Myometrial cell (primary cell): ENCODE measurements at places on chromosomes 3 and 15. TPM values are rescaled to one million over a fixed set of nuclear protein-coding genes. Genes with fewer than 3 reads are reported as not detected.

HIGD2B gene
- not detected in 2 replicates for total RNA-seq

MASP1 gene
- 51.3 and 52.5 TPM in 2 replicates for total RNA-seq

CELSR3 gene
- total RNA-seq, result 0.86 and 1.4 TPM in 2 replicates

MKRN2OS gene
- not detected in 2 replicates for total RNA-seq

RTP3 gene
- total RNA-seq, result not detected in 2 replicates

ALDH1A3 gene
- 13.3 and 23.4 TPM in 2 replicates for total RNA-seq

FAM81A gene
- 0.29 and 1.2 TPM in 2 replicates for total RNA-seq

CCDC13 gene
- total RNA-seq, result 4.8 and 5.5 TPM in 2 replicates

EFCAB12 gene
- 0.35 TPM in 1 of 2 replicates, not detected in the other for total RNA-seq

SLC22A13 gene
- not detected in 2 replicates for total RNA-seq

SPSB4 gene
- total RNA-seq, result not detected in 2 replicates

EOMES gene
- total RNA-seq, result not detected in 2 replicates
